ENCODE measurements at places on chromosomes 6 and 20.
A peak's percentile ranks its signal among the peaks of the same experiment; 100 is the strongest.

GRCh38 chr6:16903470-16903869 is 142.2 kb upstream of the ATXN1 start:
- no peaks in the 10 kb centered on the region for H3K4me1 ChIP-seq
- no peak overlapping the region for H3K27ac ChIP-seq
- peaks cover 30% of the 10 kb centered on the region for H3K27me3 ChIP-seq

- H3K27ac ChIP-seq, result no peak overlapping the region
- H3K4me3 ChIP-seq, result no peak overlapping the region
- no peaks in the 10 kb centered on the region for H3K27me3 ChIP-seq
Observed at GRCh38 chr20:24077145-24077544, 88.6 kb upstream of the GGTLC1 start.

- H3K4me1 ChIP-seq, result no peaks in the 10 kb centered on the region
- H3K27me3 ChIP-seq, result peaks cover 3% of the 10 kb centered on the region
- no peak overlapping the region for H3K27ac ChIP-seq
- H3K4me3 ChIP-seq, result no peak overlapping the region
- DNase-seq, result peak; percentile 4
Observed at GRCh38 chr20:12012241-12013222, 94.8 kb downstream of the BTBD3 start.

DNA sequence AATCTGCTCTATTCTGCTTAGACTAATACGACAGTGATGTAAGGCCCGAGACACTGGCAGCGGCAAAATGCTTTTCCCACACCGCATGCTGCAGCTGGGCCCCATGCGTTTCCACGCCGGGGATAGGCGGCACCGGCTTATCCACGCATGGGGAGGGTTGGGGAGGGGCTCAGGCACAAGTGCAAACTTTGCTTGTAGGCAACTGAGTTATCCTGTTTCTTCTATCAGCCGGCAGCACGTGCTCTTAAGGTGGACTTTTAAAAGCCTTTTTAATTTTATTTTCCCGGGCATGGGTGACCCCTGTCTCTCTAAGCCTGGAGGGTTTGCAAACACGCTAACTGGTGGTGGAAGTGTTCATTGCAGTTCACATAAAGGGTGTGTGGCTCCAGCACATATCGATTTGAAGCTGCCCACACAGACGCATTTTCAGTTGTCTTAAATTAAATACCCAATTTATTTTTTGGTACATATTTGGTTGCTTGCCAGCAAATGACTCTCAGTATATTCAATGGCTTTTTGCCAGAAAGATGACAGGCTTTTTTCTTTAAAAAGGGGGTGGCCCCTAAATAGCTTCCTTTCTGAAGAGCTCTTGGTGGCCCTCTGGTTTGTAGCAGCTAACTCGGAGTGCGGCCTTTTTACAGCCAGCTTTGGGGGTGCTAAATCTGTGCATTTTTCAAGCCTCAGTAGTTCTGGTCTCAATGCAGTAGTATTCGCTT is 561.8 kb upstream of the AGPAT4 start:
- H3K36me3 ChIP-seq, result no peaks in the 10 kb centered on the region
- no peak overlapping the region for H3K27ac ChIP-seq
- no peak for DNase-seq
- no peaks in the 10 kb centered on the region for H3K27me3 ChIP-seq
- H3K4me3 ChIP-seq, result no peak overlapping the region
- no peaks in the 10 kb centered on the region for H3K4me1 ChIP-seq

GRCh38 chr6:99605911-99606655 is 550 bp upstream of the PRDM13 start:
- H3K27me3 ChIP-seq, result peaks cover 91% of the 10 kb centered on the region
- H3K36me3 ChIP-seq, result peaks cover 6% of the 10 kb centered on the region
- no peak overlapping the region for H3K4me3 ChIP-seq
- peak overlapping the region; percentile 26 for H3K27ac ChIP-seq

DNA sequence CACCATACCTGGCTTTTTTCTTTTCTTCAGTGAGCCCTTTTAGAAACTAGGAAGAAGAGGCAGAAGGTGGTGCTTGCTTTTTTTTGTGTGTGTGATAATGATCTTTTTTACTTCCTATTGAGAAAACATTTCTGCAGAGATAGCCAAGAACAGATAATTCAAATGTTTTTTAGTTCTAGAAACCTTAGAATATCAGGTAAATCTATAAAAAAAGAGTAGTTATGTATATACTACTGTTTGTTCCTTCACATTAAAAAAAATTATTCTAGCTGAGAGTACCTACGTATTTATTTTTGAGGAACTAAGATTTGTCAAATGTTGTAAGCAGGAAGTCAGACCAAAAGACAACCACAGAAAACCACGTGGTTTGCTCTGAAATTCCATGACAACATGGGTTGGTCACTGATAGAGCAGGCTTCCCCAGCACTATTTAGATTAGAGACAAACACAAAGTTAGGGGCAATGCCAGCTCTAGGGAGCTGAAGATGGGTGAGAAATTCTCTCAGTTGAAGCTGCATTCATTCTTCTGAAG is 12.8 kb downstream of the STK4 start:
- no peaks in the 10 kb centered on the region for H3K27me3 ChIP-seq
- H3K4me3 ChIP-seq, result peak overlapping the region; percentile 78

GRCh38 chr6:165893431-165893830 is 230.4 kb upstream of the PDE10A start:
- no peak overlapping the region for H3K27ac ChIP-seq
- DNase-seq, result no peak
- peaks cover 2% of the 10 kb centered on the region for H3K27me3 ChIP-seq

DNA sequence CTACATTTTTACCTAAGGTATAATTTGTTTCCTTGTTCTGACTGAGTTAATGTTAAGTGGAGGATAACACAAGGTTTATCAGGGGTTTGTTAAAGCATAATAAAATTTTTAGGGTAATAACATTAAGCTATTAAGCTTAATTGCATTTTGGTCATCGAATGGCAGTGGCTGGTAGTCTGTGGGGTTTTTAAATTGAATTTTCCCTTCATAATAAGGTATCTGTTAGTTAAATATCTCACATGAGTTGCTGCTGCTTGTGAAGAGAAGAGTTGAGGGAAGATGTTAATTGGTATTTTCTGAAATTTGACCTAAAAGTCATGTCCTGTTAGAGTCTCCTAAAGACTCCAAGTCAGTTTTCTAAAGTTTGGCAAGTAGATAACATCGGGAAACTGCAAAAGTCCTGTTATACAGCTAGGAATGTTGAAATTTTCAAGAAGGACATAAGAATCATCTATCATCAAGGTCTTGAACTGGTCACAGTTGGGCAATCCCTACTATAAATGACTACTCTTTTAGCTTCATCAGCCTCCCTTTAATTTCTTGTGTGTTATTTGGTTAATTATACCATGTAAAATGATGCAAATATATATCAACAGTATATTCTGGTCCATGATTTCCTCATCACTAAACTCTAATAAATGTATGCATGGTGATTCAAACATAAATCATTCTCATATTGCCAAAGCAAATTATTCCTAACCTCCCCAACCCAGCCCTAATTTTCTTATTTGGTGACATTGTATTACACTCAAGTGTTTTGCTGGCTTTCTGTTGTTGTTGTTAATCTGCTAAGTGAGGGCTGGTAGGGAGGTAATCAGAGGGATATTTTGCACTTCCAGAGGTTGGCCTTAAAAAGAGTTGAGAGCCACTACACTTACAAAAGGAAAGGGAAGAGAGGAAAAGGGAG is 64.0 kb downstream of the MAP3K5 start:
- peaks cover 23% of the 10 kb centered on the region for H3K4me1 ChIP-seq
- DNase-seq, result no peak
- no peak overlapping the region for H3K27ac ChIP-seq
- no peak overlapping the region for H3K4me3 ChIP-seq
- H3K27me3 ChIP-seq, result peaks cover 2% of the 10 kb centered on the region
- peaks cover 7% of the 10 kb centered on the region for H3K36me3 ChIP-seq

- peak overlapping the region; percentile 85 for H3K27ac ChIP-seq
- H3K36me3 ChIP-seq, result peaks cover 71% of the 10 kb centered on the region
- H3K4me3 ChIP-seq, result peak overlapping the region; percentile 68
- H3K4me1 ChIP-seq, result peaks cover 43% of the 10 kb centered on the region
- H3K27me3 ChIP-seq, result no peaks in the 10 kb centered on the region
Observed at GRCh38 chr20:51470499-51470820, 72.1 kb downstream of the NFATC2 start.

GRCh38 chr6:1864496-1864895 is 254.8 kb downstream of the FOXC1 start:
- no peaks in the 10 kb centered on the region for H3K27me3 ChIP-seq
- no peak for DNase-seq
- H3K4me3 ChIP-seq, result no peak overlapping the region
- H3K27ac ChIP-seq, result no peak overlapping the region
- H3K4me1 ChIP-seq, result no peaks in the 10 kb centered on the region

DNA sequence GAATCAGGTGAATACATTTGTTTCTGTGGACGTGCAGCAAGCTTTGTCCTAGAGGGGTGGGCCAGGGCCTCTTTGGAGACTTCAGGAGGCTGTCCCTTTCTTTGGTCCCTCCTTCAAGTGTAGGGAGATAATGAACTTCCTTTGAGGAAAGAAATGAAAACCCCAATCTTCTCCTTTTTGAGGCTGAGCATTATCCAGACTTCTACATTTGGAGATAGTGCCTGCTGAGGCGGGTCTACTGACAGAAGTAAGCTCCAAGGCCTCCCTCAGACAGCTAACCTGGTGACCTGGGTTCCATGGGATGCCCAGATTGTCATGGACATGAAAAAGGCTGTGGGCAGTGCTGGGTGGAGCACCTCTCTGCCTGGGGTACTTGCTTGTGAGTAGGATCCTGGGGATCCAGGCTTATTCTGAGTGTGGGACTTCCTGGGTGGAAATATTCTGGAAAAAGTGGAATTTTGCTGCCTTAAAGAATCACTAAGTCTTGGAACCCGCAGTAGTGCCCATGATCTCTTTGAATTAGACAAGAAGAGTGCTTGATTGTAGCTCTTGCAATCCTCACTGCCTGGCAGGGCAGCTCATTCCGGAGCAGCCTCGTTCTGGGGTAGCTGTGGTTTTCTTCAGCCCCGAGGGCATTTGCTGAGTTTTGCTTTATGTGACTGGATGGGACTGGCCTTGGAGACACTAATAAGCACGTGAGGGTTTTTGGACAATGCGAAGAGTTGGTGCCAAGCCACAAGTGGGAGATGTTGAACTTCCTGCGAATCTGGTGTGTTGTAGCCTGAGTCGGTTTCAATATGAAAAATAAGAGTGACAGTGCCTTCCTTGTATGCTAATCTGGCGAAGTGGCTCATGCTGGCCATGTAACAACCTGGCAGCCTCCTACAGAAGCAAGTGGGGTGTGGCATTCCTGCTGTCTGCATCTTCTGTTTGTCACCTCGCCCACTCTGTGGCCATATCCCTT is 28.1 kb downstream of the SNRNP48 start:
- peak overlapping the region; percentile 19 for H3K27ac ChIP-seq
- peaks cover 18% of the 10 kb centered on the region for H3K4me1 ChIP-seq
- peak overlapping the region; percentile 18 for H3K4me3 ChIP-seq
- H3K36me3 ChIP-seq, result peaks cover 3% of the 10 kb centered on the region
- DNase-seq, result peak; percentile 10

GRCh38 chr6:126010040-126010439 is 23.7 kb downstream of the TRMT11 start:
- no peak overlapping the region for H3K27ac ChIP-seq
- no peaks in the 10 kb centered on the region for H3K27me3 ChIP-seq
- H3K4me1 ChIP-seq, result peaks cover 2% of the 10 kb centered on the region
- DNase-seq, result no peak
- H3K36me3 ChIP-seq, result peaks cover 20% of the 10 kb centered on the region

- H3K27me3 ChIP-seq, result no peaks in the 10 kb centered on the region
- no peak for DNase-seq
- H3K4me3 ChIP-seq, result no peak overlapping the region
- no peaks in the 10 kb centered on the region for H3K36me3 ChIP-seq
Observed at GRCh38 chr20:19249106-19249879, 36.9 kb downstream of the SLC24A3 start.

DNA sequence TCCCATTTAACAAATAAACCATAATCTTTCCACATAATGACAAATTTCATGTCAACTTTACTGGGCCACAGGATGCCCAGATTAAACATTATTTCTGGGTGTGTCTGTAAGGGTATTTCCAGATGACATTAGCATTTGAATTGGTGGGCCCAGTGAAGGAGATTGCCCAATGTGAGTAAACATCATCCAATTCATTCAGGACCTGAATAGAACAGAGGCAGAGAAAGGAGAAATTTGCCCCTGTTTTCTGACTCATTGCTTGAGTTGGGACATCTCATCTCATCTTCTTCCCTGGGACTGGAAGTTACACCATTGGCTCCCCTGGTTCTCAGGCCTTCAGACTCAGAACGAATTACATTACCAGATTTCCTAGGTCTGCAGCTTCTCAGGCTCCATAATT is 142.9 kb downstream of the TPBG start:
- DNase-seq, result no peak
- H3K4me1 ChIP-seq, result peaks cover 10% of the 10 kb centered on the region
- H3K4me3 ChIP-seq, result no peak overlapping the region
- H3K27me3 ChIP-seq, result peaks cover 6% of the 10 kb centered on the region
- H3K36me3 ChIP-seq, result peaks cover 1% of the 10 kb centered on the region
- no peak overlapping the region for H3K27ac ChIP-seq

DNA sequence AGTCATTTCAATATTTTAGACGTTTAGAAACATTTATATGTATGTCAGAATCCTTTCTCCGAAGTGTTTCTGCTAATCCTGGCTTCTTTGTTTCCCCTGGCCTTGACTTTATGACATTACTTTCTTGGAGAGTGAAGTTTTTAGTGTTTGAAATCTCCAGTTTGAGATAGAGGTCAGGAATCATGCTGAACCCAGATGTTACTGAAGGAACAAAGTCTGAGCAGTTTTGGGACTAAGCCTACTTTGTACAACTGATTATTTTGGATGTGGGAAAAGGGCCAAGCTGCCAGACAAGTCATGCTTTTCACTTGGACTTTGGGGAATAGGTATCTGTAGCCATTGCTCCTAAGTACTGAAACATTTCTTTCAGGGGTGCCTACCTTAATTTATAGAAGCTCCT is 2.3 kb downstream of the RNF144B start:
- no peaks in the 10 kb centered on the region for H3K36me3 ChIP-seq
- no peak for DNase-seq
- H3K4me1 ChIP-seq, result peaks cover 28% of the 10 kb centered on the region
- peaks cover 6% of the 10 kb centered on the region for H3K27me3 ChIP-seq
- no peak overlapping the region for H3K27ac ChIP-seq
- H3K4me3 ChIP-seq, result peak overlapping the region; percentile 22

DNA sequence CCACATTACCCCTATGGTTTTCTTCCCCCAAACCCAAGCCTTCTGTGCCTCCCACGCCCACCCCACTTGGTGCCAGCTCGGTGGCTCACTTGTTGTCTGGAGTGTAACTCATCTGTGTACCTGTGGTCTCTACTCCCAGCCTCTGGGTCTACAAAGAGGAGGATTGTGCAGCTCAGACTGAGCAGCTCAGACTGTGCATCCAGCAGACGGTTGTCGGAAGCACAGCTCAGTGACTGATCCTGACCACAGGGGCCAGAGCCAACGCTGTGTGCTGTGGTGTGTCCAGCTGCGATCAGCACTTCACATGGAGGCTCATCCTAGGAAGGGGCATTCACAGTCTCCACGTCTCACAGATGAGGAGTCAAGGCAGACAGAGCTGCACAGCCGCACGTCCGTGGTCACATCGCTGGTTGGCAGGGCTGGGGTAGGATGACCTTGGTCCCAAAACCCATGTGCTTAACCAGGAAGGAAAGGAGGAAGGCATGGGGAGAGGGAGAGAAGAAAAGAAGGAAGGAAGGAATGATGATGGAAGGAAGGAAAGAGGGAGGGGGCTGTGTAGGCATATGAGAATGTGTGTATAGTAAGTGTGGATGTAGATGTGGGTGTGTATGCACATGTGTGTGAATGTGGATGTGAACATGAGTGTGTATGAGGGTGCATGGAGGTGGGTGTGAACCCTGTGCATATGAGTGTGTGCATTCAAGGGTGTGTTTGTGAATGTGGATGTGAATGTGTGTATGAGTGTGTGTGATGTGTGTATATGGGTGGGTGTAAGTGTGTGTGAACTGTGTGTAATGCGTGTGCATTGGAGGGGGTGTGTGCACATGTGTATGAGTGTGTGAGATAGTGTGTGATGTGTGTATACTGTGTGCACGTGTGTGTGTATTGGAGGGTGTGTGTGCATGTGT is 28.2 kb upstream of the STX16 start:
- no peak for DNase-seq
- H3K27ac ChIP-seq, result no peak overlapping the region
- H3K27me3 ChIP-seq, result no peaks in the 10 kb centered on the region
- H3K36me3 ChIP-seq, result no peaks in the 10 kb centered on the region
